WERI-Rb-1 (cell line): ENCODE measurements at places on chromosomes 16 and 17.
A peak's percentile ranks its signal among the peaks of the same experiment; 100 is the strongest.

DNA sequence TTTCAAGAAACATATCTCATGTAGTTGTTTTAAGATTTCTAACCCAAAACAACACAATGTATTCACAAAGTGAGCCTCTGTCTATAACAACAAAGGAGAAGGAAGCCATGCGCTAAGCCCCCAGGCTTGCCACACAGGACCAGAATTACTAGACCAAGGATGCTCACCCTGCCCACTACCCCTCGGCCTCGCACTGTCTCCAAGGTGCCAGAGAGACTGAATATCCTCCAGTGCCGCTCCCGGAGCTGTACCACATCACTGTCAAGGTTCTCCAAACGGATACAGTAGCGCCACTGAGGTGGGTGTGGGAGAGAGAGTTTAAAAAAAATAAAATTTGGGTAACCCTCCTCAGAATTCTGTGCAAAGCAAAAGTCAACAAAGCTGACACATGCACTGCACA, 7.1 kb downstream of the POLDIP2 start:
- DNase-seq: no peak

GRCh38 chr17:20035501-20035900, 26.3 kb downstream of the SPECC1 start:
- no peak for DNase-seq

- no peak for DNase-seq
Observed at GRCh38 chr16:3242709-3243108, 7.8 kb upstream of the ZNF200 start.

- DNase-seq: no peak
Observed at GRCh38 chr16:27676839-27677238, 126.9 kb downstream of the KATNIP start.

- DNase-seq: no peak
Observed at GRCh38 chr17:40664582-40665333, at the start of gene KRT222. Gene KRT222 (minus strand): TSS chr17:40665177. CDS start chr17:40665099, 78 bp downstream.

DNA sequence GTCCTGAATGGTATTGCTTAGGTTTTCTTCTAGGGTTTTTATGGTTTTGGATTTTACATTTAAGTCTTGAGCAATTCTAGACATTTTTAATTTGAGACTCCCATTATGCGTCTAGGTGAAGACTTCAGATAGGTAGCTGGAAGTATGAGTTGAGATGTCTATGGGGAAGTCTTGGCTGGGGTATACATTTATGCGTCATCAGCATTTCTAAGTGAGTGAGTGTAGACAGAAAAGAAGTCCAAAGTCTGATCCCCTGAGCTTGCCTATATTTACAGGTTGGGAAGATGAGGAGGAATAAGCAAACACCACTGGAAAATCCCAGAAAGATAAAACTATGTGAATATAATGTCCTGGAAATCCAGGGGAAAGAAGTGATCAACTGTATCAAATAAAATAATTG, 68.9 kb downstream of the KCNJ2 start:
- no peak for DNase-seq

- no peak for DNase-seq
Observed at GRCh38 chr17:61806081-61806828, 57.1 kb downstream of the BRIP1 start.

GRCh38 chr16:27414788-27415431, 12.9 kb downstream of the IL21R start:
- DNase-seq: no peak

GRCh38 chr17:73478768-73479424, 165.3 kb downstream of the SDK2 start:
- peak; percentile 77 for DNase-seq

DNA sequence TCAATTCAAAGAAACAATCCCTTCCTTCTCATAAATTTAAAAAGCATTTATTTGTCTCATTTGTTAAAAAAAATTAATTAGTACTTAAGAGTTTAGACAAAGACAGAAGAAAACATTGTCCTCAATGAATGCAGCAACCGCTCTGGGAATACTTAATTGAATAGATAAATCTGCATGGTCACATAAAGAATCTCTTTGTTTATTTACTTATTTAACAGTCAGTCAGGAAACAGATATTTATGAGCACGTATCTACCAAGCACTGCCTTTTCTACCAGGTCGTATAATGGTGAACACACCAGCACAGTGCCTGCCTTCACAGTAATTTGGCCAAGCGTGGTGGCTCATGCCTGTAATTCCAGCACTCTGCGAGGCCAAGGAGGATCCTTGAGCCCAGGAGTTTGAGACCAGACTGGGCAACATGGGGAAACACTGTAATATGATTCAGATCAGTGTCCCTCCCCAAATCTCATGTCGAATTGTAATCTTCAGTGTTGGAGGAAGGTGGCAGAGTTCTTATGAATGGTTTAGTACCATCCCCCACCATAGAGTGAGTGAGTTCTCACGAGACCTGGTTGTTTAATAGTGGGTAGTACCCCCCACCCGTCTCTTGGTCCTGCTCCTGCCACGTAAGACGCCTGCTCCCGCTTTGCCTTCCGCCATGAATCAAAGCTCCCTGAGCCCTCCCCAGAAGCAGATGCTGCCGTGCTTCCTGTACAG, 8.1 kb downstream of the WIPI1 start:
- DNase-seq: no peak

GRCh38 chr17:48678141-48678971, 44.0 kb downstream of the PRAC1 start:
- DNase-seq: peak; percentile 79

DNA sequence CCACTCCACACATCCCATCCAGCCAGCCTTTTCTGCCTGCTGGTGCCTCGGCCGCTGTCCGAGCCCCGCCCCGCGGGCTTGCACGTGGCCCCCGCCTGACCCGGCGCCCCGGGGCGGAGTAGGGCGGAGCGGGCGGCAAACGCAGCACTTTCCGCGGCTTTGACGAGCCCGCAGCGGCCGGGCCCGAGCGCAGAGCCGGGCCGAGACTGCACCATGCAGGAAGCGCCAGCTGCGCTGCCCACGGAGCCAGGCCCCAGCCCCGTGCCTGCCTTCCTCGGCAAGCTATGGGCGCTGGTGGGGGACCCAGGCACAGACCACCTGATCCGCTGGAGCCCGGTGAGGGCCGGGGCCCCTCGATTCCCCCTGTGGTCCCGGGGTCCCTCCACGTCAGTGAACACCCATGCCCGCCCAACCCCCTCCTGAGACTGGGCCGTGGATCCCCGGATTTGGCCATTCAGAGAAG, at the start of gene HSF4:
TSS of gene HSF4 (plus strand) at position 147 of the 463 bp plus-strand sequence. CDS start at position 214, 67 bp downstream.
- DNase-seq: no peak

GRCh38 chr16:88695218-88695617, 8.9 kb upstream of the SNAI3 start:
- DNase-seq: no peak

- no peak for DNase-seq
Observed at GRCh38 chr16:10188236-10188635, 6.0 kb upstream of the GRIN2A start.

GRCh38 chr17:77507111-77507885, 366.5 kb downstream of the SEC14L1 start:
- DNase-seq: peak; percentile 76

- no peak for DNase-seq
Observed at GRCh38 chr17:39777534-39778365, 40.0 kb downstream of the GRB7 start.

GRCh38 chr17:60941028-60941427, 263.4 kb downstream of the BCAS3 start:
- DNase-seq: no peak

- DNase-seq: no peak
Observed at GRCh38 chr17:68539548-68540467, 27.6 kb downstream of the PRKAR1A start.

GRCh38 chr17:5509482-5509881, 23.1 kb downstream of the MIS12 start:
- no peak for DNase-seq

DNA sequence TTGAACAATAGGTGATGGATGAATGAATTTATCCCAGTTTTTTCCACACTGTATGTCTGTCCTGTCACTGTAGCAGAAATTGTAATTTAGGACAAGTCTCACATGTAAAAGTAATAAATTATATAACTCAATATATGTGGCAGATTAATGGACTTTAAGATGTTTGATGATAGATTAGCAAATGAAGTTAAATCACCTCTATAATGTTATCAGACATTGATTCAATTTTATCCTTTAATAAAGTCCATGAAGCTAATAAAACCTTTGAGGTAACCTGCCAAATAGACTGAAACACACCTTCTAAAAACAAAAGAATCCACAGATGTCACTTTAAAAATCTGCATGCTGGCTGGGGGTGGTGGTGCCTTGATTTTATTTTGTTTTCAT, 83.3 kb upstream of the CORO6 start:
- DNase-seq: no peak

- DNase-seq: no peak
Observed at GRCh38 chr16:49789616-49790015, 66.3 kb downstream of the ZNF423 start.

- peak; percentile 79 for DNase-seq
Observed at GRCh38 chr17:15502369-15503112, 35.1 kb upstream of the CDRT4 start.

DNA sequence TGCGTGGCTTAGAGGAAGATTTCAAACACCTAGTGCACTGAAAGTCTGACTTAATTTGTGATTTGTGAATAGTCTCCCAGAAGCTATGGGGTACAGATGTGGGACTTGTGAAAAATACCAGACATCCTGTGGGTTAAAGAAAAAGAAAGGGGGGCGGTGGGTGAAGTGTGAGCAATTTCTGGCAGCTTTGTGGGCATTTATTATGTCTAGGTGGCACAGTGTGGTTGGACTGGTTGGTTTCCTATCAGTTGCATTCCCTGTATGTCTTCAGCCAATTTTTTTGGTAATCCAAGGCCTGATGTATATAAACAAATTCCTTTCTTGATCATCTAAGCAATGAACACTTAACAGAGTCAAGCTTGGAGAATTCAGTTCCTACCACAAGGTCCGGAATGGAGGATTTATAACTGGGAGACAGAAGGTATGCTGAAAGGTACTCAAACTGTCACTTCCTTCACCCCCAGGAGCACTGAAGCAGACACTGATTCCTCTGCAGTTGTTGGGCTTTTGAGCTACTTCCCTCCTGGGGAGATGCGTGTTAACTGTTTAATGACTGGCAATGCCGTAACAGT, 211.6 kb downstream of the WWOX start:
- DNase-seq: no peak

GRCh38 chr17:36608794-36609497, 7.6 kb downstream of the MRM1 start:
- peak; percentile 70 for DNase-seq

GRCh38 chr16:977081-977701, 4.4 kb upstream of the SOX8 start:
- DNase-seq: no peak

- DNase-seq: no peak
Observed at GRCh38 chr17:7354262-7354843, 603 bp upstream of the TMEM95 start.

GRCh38 chr16:19153876-19154275, 14.2 kb upstream of the SYT17 start:
- no peak for DNase-seq

- no peak for DNase-seq
Observed at GRCh38 chr17:16988749-16989229, 16.9 kb upstream of the TNFRSF13B start.

DNA sequence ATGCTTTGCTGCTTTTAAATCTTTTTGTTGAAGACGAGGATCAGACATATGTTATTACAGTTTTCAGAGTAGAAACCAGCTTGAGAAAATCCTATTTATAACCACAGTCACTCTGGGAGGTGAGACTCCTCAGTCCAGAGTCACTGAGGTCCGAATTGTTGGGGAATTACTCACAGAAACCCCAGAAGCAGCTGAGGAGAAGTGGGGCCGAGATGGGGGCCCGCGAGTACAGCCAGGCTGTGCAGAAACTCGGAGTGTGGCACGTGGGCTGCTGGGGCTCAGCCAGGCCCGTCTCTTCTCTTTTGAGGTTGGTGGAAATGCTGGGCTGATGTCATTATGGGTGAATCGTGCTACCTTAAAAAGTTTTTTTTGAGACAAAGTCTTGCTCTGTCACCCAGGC, 14.4 kb upstream of the GNG13 start:
- no peak for DNase-seq

DNA sequence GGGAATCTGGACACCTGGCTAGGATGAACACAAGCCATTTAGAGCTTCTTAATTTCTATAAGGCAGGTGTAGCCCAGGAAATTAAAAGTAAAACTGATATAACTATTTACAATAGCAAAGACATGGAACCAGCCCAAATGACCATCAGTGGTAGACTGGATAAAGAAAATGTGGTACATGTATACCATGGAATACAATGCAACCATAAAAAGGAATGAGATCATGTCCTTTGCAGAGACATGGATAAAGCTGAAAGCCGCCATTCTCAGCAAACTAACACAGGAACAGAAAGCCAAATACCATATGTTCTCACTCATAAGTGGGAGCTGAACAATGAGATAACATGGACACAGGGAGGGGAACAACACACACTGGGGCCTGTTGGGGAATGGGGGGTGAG, 19.4 kb downstream of the FAHD1 start:
- no peak for DNase-seq

- no peak for DNase-seq
Observed at GRCh38 chr16:79269211-79269863, 331.2 kb downstream of the MAF start.

DNA sequence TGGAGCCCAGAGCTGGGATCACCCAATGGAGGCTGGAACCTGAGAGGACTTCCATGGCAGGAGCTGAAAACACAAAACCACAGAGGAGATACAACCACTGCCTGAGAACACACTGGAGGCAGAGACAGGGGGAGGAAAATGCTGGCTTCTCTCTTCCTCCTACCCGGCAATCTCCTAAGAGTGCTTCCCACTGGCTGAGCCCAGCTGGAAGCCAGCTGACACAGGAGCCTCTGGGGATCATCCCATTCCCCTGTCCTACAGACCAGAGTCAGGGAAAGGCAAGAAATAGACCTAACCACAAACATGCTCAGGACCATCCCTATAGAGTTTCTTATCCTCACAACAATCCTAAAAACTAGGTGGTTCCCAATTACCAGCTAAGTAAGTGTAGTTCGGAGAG, 112.4 kb upstream of the CDH5 start:
- DNase-seq: no peak

GRCh38 chr16:27972500-27972899, 91.0 kb downstream of the GSG1L start:
- peak; percentile 75 for DNase-seq

- DNase-seq: no peak
Observed at GRCh38 chr17:7579001-7579833, at the start of gene CD68. Gene CD68 (plus strand): TSS chr17:7579638. CDS start chr17:7579678, 40 bp downstream.

DNA sequence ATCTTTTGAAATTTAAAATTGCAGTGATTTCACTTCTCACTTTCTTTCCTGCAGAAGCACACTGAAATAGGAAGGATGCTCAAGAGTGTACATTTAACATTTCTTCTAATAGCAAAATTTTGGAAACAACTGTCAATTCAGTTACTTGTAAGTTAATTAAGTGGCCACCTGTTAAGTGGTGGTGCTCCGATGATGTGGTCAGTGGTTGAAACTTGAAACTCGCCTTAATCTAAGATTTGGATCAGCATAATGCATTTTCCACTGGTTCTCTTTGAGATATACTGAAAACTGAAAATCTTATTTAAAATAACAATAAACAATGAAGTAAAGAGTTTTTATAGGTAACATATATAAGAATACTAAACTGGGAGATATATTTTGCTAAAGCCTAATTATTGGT, 7.0 kb upstream of the MYH8 start:
- DNase-seq: no peak

- DNase-seq: no peak
Observed at GRCh38 chr17:66455060-66455459, 152.6 kb downstream of the PRKCA start.

- DNase-seq: no peak
Observed at GRCh38 chr17:28404007-28404406, 2.0 kb downstream of the SLC46A1 start.
